Astrocyte (in vitro differentiated cells and primary cell): ENCODE measurements at places on chromosomes 11 and 22. TPM values are rescaled to one million over a fixed set of nuclear protein-coding genes. Genes with fewer than 3 reads are reported as not detected.

Gene TRIM49
- total RNA-seq, result 0.24 and 0.32 TPM in 2 replicates

Gene ADAMTS8
- 0.17 and 0.20 TPM in 2 replicates for total RNA-seq

Gene CRYBB2
- not detected in 2 replicates for total RNA-seq

DNA sequence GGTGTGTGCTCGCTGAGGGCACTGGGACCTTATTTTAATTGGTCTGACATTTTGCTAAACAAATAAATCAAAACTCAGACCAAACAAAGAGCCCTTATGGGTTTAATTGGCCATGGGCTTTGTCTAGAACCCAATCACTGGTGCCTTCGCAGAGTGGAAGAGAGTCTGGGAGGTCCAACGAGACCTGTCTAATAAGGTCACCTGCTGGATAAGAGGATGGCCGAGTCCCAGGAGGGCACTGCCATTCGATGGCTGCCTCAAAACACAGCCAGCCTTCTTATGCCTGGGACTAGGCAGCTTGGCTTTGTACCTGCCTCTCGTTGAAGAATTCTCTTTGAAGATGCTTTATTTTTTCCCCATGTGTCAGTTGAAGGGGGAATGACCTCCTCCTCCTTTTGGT is 171.1 kb downstream of the CEP164 start:
- no peaks in the 10 kb centered on the region for H3K36me3 ChIP-seq
- no peak overlapping the region for H3K4me3 ChIP-seq
- no peaks in the 10 kb centered on the region for H3K4me1 ChIP-seq
- H3K27ac ChIP-seq, result no peak overlapping the region
- H3K27me3 ChIP-seq, result peaks cover 18% of the 10 kb centered on the region

DNA sequence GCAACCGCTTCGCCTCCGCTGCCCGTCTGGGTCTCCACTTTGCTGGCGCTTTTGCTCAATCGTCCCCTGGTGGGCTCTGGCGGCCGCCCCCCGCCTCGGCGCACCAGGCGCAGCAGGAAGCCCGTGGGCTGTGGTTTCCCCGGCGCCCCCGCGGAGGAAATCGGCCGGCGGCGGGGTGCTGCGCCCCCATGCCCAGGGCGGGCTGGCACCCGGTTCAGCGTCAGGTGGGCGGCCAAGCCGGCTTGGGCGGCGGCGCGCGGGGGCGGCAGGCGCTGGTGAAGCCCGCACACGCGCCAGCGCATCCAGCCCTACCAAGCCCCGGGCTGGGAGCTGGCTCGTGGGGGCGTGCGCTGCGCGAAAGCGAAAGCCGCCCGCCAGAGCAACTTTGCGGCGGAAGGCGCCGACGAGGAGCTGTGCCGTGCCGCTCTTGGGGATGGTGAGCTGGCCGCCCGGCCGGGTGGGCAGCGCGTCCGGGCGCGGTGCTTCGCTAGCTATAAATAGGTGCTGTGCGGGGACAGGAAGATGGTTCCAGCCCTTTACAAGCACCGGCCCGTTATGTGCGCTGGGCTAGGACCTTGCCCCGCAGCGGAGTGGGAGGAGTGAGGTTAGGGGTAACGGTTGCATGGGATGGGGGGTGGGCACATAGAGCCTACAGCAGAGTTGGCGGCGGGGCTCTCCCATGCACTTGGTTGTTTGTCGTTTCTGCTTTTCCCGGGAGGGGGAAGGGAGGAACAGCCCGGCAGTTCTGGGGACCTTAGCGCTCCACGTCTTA is 25.0 kb upstream of the SUSD2 start:
- no peak overlapping the region for H3K27ac ChIP-seq
- H3K27me3 ChIP-seq, result no peaks in the 10 kb centered on the region
- peak overlapping the region; percentile 64 for H3K4me3 ChIP-seq

- H3K4me1 ChIP-seq, result peaks cover 4% of the 10 kb centered on the region
- H3K4me3 ChIP-seq, result no peak overlapping the region
- H3K36me3 ChIP-seq, result no peaks in the 10 kb centered on the region
- no peak overlapping the region for H3K27ac ChIP-seq
Observed at GRCh38 chr11:69703453-69703767, 412 bp downstream of the FGF19 start.

DNA sequence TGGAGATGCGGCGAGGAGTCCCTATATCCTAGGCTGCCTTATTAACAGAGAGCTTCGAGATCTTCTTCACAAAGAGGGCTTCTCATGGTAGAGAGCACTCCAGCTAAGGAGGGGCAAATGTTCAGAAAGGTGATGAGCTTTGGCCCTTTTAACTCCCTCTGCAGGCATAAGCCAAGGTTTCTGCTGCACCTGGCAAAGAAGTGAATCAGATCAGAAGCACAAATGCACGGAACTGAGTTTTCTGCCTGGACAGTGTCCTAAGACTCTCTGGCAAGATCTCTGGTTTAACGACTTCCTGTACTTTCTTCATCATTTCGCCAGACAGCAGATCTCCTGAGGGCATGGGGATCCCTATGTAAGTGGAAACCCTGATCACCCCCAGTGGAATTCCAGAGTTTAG is 37.2 kb downstream of the POU2AF3 start:
- H3K4me3 ChIP-seq, result no peak overlapping the region
- DNase-seq, result no peak
- no peaks in the 10 kb centered on the region for H3K4me1 ChIP-seq
- H3K27ac ChIP-seq, result no peak overlapping the region

- H3K4me3 ChIP-seq, result no peak overlapping the region
- peak; percentile 82 for DNase-seq
- peaks cover 69% of the 10 kb centered on the region for H3K36me3 ChIP-seq
- H3K27ac ChIP-seq, result peak overlapping the region; percentile 68
Observed at GRCh38 chr22:29520851-29521250, 32.7 kb downstream of the THOC5 start.

DNA sequence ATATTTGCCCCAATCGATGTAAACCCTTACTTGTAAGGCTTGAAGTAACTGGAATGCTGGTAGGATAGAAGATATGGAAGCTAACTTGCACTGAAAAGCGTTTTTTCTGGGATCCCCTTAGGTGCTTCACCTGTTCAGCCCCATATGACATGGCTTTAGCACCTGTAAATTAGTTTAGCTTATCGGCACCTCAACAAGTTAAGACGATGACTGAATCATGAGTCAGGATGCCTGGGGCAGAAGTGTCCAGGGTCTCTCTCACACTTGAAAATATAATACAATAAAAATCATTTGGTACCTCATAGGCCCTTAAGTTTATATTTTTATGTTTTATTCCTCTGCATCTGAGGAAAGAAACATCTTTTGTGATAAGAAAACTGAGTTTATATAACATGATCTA is 409.2 kb upstream of the LRRC4C start:
- no peak overlapping the region for H3K4me3 ChIP-seq
- H3K27me3 ChIP-seq, result no peaks in the 10 kb centered on the region
- H3K4me1 ChIP-seq, result no peaks in the 10 kb centered on the region
- H3K27ac ChIP-seq, result no peak overlapping the region
- DNase-seq, result no peak

DNA sequence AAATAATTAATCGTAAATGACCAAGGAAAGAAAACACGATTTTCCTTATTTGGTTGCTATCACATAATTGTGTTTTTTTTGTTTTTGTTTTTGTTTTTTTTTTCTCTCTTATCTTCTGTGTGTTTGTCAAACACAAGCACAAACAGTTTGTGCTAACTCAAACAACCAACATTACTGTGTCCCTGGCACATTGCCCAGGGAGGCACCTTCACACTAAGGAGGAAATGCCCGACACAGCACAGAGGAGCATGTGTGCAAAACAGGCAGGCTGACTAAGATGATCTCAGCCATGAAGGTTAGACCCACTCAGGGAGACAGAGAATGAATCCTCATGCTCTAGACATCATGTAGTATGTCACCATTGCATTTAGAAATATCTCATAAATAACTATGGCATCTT is 130.1 kb downstream of the SOX6 start:
- DNase-seq, result peak; percentile 2
- H3K27me3 ChIP-seq, result no peaks in the 10 kb centered on the region
- H3K27ac ChIP-seq, result no peak overlapping the region
- no peaks in the 10 kb centered on the region for H3K4me1 ChIP-seq
- H3K4me3 ChIP-seq, result no peak overlapping the region

- H3K4me3 ChIP-seq, result no peak overlapping the region
- no peaks in the 10 kb centered on the region for H3K27me3 ChIP-seq
- peak overlapping the region; percentile 100 for H3K27ac ChIP-seq
- peaks cover 63% of the 10 kb centered on the region for H3K4me1 ChIP-seq
- DNase-seq, result peak; percentile 95
- H3K36me3 ChIP-seq, result no peaks in the 10 kb centered on the region
Observed at GRCh38 chr22:30205281-30206115, 41.1 kb downstream of the LIF start.

DNA sequence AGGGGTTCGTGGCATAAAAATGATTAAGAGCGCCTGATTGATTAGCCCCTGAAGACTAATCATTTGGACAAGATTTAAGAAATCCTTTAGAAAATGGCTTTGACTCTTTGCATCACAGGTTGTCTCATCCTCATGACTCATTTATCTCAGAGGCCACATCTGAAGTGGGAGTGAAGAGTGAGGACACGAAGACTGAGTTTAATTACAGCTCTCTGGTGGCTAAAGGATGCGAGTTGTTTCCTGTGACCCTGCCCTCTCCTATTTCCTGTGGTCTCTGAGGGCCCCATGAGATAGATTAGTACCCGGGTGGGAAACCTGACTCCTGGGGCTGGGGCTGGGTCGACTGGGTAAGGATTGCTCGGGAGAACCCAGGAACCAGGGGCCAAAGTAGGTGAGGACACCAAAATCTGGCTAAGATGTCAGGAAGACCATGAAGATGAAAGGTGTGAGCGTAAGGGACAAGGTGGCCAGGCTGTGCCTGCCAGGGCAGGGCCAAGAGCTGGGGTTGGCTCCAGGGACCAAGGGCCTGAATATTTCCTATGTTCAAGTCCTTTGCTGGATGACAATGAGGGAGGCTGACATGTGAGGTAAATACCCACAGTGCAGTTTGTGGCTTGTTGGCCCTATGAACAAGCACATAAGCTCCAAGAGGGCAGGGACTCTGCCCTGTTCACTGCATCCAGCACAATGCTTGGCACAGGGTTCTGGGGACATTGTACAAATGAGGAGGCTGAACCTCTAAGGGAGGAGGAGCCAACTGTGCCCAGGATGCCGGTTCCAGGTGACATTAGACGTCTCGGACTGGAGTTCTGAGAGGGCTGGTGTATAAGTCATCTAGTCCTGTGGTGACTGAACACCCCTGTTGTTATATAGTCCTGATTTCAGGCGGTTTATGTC is 3.6 kb downstream of the OTOG start:
- no peak overlapping the region for H3K4me3 ChIP-seq
- no peak for DNase-seq
- peaks cover 5% of the 10 kb centered on the region for H3K27me3 ChIP-seq

- H3K36me3 ChIP-seq, result no peaks in the 10 kb centered on the region
- H3K4me3 ChIP-seq, result no peak overlapping the region
- H3K4me1 ChIP-seq, result no peaks in the 10 kb centered on the region
- H3K27ac ChIP-seq, result no peak overlapping the region
Observed at GRCh38 chr11:14638561-14638960, 5.0 kb upstream of the PDE3B start.

GRCh38 chr11:38425578-38425977 is 1827.5 kb upstream of the RAG2 start:
- no peak overlapping the region for H3K4me3 ChIP-seq
- H3K4me1 ChIP-seq, result no peaks in the 10 kb centered on the region
- H3K27me3 ChIP-seq, result no peaks in the 10 kb centered on the region
- DNase-seq, result no peak
- H3K27ac ChIP-seq, result no peak overlapping the region

GRCh38 chr22:36409911-36410756 is 22.4 kb upstream of the MYH9 start:
- H3K4me1 ChIP-seq, result peaks cover 8% of the 10 kb centered on the region
- H3K4me3 ChIP-seq, result no peak overlapping the region
- no peak overlapping the region for H3K27ac ChIP-seq

- H3K27ac ChIP-seq, result no peak overlapping the region
- H3K4me1 ChIP-seq, result no peaks in the 10 kb centered on the region
- H3K36me3 ChIP-seq, result no peaks in the 10 kb centered on the region
- H3K4me3 ChIP-seq, result no peak overlapping the region
- no peaks in the 10 kb centered on the region for H3K27me3 ChIP-seq
Observed at GRCh38 chr11:83449338-83449913, 163.3 kb upstream of the CCDC90B start.

GRCh38 chr22:16810188-16810802 is 14.9 kb downstream of the XKR3 start:
- H3K27me3 ChIP-seq, result no peaks in the 10 kb centered on the region
- H3K36me3 ChIP-seq, result no peaks in the 10 kb centered on the region
- H3K4me1 ChIP-seq, result no peaks in the 10 kb centered on the region
- no peak overlapping the region for H3K27ac ChIP-seq
